ENCODE measurements at places on chromosomes 5 and 9. TPM values are rescaled to one million over a fixed set of nuclear protein-coding genes. Genes with fewer than 3 reads are reported as not detected.

DNA sequence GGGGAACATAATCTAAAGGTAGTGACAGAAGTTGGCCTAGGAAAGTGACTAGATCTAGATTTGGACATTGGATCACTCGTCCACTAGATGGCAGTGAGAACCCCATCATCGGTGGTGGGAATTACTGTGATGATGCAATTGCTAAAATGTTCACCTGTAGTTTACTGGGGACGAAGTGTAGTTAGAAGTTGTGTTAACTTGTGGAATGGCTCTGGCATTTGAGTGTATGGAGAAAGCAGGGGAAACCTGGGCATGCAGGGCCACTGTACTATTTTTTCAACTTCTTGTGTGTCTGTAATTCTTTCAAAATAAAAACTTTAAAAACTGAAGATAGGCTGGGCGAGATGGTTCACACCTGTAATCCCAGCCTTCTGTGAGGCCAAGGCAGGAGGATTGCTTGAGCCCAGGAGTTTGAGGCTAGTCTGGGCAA is 75.5 kb downstream of the PHAX start:
- peak; percentile 60 for DNase-seq

GRCh38 chr5:5156471-5157082 is 16.4 kb downstream of the ADAMTS16 start:
- no peak for DNase-seq

DNA sequence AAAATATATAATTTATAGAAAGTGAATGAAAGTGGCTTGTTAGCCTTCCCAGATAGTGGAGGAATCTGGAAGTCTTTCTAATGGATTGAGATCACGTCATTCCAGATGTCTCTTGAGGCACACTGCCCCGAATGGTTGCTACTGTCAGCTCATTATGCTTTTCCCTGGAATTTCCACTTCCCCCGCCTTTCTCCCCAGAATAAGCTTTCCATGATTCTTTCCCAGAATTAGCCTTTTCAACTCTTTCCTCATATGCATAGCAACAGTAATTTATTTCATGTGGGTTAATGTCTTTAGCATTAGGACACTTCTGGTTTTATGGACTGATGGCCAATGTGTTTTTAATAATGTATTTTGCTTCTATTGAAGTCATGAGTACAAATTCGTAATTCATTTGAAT is 81.5 kb downstream of the PALM2AKAP2 start:
- DNase-seq, result peak; percentile 70

DNA sequence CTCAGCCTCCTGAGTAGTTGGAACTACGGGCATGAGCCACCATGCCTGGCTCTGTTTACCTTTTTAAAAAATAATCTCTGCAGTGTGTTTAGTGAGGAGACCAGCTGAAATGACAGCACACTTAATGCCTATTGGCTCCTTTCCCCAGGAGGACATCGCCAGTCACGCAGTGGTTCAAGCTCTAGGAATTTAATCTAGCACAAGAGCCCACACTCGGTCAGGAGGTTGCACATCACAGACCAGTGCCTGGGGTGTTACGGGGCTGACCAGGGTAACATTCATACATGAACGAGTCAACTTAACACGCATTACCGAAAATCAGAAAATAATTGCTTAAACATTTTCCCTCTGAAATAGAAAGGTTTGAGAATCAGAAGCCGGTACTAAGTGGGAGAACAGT is 217.0 kb downstream of the GOLPH3 start:
- no peak for DNase-seq

DNA sequence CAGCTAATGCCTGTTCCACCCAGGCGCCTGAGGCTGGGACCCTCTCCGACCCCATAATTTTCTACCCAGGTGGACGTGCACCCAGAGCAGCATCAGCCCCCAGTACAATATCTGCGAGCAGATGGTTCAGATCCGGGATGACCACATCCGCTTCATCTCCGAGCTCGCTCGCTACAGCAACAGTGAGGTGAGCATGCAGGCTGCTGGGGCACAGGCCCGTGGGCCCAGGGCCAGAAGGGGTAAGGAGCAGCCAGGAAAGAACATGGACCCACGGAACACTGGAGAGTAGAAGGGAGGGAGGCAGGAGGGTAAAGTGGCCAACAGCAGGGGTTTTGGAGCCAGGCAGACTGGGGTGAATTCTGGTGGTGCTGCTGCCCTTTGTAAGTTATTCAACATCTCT is 45.7 kb downstream of the CYFIP2 start:
- no peak for DNase-seq

- peak; percentile 95 for DNase-seq
Measured at GRCh38 chr9:106885451-106885850, 22.5 kb downstream of the ZNF462 start.

DNA sequence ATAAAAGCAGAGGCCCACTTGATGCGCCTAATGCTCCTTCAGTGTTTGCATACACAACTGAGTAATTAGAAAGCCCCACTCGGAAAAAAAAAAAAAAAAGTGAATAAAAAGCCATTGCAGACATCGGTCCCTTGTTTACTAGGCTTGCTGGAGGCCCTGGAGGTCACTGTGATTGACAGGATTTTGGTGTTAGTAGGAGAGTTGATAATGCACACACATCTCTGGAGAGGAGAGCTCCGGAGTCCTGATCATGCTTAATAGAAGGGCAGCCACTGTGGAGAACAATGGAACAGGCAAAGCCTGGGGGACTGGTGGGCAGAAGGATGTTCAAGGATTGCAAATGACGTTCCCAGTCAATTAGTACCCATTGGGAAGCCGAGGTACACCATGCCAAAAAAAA is 152.5 kb downstream of the EFNA5 start:
- DNase-seq, result no peak

DNA sequence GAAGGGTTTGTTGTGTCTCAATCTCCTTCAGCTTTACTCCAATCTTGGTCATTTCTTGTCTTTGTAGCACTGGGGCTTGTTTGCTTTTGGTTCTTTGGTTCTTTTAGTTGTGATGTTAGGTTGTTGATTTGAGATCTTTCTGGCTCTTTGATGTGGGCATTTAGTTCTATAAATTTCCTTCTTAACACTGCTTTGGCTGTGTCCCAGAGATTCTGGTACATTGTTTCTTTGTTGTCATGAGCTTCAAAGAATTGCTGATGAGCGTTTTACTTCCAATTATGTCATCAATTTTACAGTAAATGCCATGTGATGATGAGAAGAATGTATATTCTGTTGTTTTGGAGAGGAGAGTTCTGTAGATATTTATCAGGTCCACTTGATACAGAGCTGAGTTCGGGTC is 353.3 kb downstream of the MAN2A1 start:
- no peak for DNase-seq

- no peak for DNase-seq
Measured at GRCh38 chr5:22329683-22330082, 523.5 kb downstream of the CDH12 start.

GRCh38 chr9:92234514-92234913 is 59.0 kb downstream of the IARS1 start:
- DNase-seq, result no peak

DNA sequence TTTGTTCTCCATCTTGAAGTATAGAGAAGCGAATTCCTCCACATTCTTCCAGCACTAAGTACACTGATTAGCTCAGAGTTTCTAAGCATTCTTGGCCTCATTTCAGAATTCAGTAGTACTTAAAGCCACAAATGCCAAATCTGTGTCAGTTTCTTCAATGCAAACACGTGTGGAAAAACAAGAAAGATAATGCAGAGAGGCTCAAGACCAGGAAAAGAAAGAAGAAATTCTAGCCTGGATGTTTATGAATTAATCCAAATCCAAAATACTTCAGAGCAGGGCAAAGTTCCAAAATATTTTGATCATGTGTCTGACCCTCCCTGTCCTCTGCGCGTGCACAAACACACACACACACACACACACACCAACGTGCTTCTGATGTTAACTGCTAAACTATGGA is 457.6 kb downstream of the SLCO4C1 start:
- peak; percentile 1 for DNase-seq

DNA sequence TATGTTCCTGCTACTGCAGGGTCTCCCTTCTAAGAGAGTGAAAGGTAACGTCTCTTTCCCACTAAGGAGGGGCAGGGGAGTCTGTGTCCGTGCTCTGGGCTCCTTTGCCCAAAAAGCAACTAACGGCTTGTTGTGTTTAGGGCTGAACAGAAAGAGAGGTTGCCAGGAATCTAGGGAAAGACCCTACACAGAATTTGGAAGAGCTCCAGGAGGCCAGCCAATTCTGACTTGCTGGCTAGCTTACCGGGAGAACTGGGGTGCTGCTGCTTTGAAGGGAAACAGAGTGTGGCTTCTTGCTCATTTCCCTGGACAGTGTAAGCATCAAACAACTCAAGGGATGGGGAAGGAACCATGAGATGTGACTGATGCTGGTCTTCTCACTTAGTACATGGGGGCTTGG is 176.1 kb downstream of the GADD45G start:
- DNase-seq, result no peak

DNA sequence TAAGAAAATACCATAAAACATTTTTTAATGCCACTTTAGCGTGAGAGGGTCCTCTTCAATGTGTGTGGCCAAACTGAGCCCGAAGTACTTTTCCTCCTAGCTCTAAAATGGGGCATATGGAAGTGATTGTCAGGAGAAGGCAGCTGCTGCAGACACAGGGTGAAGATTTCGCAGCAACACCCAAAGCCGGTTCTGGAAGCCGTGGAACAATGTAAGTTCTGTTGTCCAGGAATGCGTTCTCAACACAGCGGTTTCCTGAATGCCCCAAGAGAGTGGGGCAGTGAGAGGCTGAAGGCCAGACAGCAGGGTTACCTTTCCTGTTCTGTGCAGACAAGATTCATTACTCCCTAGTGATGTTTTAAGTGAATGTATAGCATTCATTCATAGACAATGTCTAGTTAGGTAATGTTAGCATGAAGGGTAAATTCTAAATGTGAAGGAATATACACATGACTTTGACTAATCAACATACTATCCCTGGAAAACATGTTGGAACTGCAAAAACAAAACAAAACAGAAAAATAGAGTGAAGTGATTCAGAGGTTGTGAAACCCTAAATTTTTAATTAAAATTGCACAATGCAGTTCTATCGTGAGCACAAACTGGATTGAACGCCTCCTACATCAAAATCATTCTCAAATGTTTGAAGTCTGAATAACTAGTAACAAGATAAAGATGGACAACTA is 197.0 kb upstream of the SEMA6A start:
- no peak for DNase-seq

DNA sequence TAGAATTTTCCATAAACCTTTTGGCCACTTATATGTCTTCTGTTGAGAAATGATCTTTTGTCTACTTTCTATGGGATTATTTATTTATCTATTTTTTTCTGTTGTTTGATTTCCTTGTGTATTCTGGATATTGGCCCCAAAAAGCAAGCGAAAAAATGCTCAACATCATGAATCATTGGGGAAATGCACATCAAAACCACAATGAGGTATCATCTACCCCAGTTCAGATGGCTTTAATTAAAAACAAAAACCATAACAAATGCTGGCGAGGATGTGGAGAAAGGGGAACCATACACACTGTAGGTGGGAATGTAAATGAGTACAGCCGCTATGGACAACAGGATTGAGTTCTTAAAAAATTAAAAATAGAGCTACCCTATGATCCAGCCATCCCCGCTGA is 125.0 kb upstream of the LPCAT1 start:
- DNase-seq, result no peak

DNA sequence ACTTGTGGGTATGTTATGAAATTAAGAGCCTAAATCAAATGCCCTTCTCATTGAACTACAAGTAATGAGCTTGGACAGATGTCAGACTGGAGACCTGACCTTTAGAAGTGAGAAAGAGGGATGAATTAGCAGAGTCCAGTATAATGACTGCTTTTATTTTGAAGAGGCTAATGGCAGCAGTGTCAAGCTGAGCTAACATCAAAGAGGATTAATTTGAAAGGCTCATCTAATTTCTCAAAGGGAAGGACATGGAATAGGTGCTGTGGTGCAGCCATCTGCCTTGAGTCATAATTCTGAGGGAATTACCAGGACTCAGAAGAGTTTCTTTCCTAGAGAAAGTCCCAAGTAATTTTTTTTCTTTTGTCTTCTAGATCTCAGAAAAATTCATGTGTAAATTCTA is 57.6 kb downstream of the FAM81B start:
- no peak for DNase-seq

GRCh38 chr5:177474846-177475562 is 1.6 kb upstream of the DBN1 start:
- no peak for DNase-seq

DNA sequence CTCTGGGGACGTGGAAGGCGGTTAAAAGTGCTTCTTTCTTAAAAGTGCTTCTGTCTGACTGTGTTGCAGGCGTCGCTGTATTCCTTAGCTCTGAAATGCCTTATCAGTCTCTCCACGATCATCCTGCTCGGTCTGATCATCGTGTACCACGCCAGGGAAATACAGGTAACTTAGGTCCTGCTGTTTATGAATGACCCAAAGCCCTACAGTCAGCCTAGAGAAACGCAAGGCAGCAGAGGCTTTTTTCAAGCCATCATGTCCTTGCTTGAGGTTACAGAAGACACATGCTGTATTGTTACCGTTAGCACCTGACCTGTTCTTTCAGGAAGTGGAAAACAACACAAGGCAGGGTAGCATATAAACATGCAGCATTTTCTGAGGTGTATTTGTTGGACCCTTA is 2.0 kb downstream of the KCNN2 start:
- DNase-seq, result no peak

DNA sequence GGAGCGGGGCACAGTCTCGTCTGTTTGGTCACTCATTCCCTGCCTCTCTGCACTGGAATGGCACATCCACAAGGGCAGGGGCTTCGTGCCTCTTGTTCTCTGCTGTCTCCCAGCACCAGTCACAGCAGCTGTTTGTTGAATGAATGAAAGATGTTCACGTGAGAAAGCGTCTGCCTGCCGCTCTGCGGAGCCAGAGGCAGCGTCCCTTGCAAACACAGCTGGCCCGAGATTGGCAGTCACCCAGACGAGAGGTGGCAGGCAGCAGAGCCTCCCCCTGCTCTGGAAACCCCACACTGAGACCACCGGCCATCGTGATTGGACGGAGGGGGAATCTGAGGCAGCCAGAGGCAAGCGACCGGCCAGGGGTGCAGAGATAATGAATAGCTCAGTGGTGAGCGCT is 6.0 kb upstream of the FAM163B start:
- DNase-seq, result no peak

GRCh38 chr9:134491856-134492255 is 149.7 kb upstream of the COL5A1 start:
- DNase-seq, result no peak

PCDHGB7 gene
- 5.8 TPM for total RNA-seq

SOHLH1 gene
- not detected for total RNA-seq

OR1J2 gene
- total RNA-seq, result not detected

FGF18 gene
- not detected for total RNA-seq

TAF1L gene
- not detected for total RNA-seq

PCDHB13 gene
- 0.18 TPM for total RNA-seq

AIF1L gene
- total RNA-seq, result 0.18 TPM

PLAC8L1 gene
- total RNA-seq, result not detected

PRELID1 gene
- 115 TPM for total RNA-seq

UCK1 gene
- 17.9 TPM for total RNA-seq

FOXD4L4 gene
- total RNA-seq, result under 0.01 TPM

OR1K1 gene
- not detected for total RNA-seq

ANKRD31 gene
- under 0.01 TPM for total RNA-seq

PCDHAC1 gene
- total RNA-seq, result not detected
